Stimulated activated CD8-positive, alpha-beta memory T cell treated with anti-CD3 and anti-CD28 coated beads, Interleukin-12 subunit alpha, Interleukin-12 subunit beta, amount 100 ng/mL, for 4 hours (primary cell): ENCODE measurements at places on chromosomes 1 and 21.

DNA sequence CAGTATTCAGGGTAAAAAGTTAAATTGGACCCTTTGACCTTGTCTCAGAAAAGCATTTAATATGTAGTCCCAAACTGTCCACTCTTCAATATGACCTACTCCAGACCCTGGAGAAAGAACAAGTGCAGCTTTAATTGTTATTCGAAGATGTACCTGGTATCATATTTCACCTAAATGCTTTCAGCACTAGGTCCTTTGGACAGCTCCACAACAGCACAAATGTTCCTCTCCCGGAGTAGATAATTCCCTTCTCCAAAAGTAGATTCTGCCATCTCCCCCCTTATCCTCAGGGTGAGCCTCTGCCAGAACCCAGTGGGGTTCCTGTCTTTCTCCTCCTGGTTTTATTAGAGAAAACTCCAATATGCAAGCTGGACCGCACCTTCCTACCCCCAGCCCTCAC is 104.5 kb upstream of the AJAP1 start:
- DNase-seq, result no peak

GRCh38 chr1:32128479-32128878 is 20.6 kb downstream of the KPNA6 start:
- no peak for DNase-seq

- DNase-seq, result no peak
These were observed 14.0 kb upstream of the LIN9 start for GRCh38 chr1:226322986-226323385.

- no peak for DNase-seq
These were observed 44.0 kb downstream of the VAV3 start for GRCh38 chr1:107920999-107921398.
